ENCODE measurements at places on chromosomes 1 and 21.

DNA sequence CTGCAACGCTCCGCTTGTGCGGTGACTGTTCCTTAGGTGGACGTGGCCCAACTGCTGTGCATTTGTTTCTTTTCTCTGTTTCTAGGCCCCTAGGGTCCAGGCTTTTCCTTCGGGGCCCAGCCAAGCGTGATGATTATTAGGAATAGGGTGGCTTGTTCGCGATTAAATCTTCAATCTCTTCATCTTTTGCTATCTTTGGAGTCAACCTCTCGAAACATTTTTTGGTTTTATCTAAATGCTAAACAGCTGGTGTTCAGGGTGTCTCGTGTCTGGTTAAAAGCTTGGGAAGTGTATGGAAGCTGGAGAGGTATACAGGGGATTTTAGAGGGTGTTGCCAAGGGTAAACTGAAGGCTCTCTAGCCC, 844 bp upstream of the PLD5 start:
- DNase-seq = no peak

GRCh38 chr1:246724731-246725095, 504 bp downstream of the SCCPDH start:
- DNase-seq = peak; percentile 43

DNA sequence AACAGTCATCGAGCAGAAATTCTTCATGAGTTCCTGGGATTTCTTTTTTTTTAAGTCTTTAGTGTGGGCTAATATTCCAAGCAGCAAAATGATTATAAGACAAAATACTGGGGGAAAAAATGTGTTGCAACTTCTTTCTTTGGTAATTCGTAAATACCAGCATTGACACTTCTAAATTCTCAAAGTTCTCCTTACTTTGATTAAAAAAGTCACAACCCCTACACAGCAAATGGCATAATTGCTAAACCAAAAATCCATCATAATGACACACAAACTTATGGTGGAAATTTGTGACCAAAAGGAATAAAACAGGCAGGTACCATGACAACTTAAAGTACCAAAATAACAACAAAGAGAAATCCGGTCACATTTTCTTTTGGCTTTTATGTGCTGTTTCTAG, 585.2 kb upstream of the PKN2 start:
- no peak for DNase-seq

GRCh38 chr21:38761531-38761930, 44.2 kb upstream of the ETS2 start:
- no peak for DNase-seq

DNA sequence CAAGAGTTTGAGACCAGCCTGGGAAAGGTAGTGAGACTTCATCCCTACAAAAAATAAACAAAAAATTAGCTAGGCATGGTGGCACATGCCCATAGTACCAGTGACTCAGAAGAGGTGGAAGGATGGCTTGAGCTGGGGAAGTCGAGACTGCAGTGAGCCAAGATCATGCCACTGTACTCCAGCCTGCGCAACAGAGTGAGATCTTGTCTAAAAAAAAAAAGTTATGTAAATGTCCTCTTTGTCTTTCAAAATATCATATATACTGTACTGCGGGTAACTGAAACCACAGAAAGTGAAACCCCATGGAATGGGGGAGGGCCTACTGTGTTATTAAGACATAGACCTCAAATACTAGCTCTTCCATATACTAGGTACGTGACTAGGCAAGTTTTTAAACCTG, 20.8 kb downstream of the ACADM start:
- no peak for DNase-seq

GRCh38 chr21:45336870-45337269, 49.2 kb upstream of the POFUT2 start:
- DNase-seq = no peak

DNA sequence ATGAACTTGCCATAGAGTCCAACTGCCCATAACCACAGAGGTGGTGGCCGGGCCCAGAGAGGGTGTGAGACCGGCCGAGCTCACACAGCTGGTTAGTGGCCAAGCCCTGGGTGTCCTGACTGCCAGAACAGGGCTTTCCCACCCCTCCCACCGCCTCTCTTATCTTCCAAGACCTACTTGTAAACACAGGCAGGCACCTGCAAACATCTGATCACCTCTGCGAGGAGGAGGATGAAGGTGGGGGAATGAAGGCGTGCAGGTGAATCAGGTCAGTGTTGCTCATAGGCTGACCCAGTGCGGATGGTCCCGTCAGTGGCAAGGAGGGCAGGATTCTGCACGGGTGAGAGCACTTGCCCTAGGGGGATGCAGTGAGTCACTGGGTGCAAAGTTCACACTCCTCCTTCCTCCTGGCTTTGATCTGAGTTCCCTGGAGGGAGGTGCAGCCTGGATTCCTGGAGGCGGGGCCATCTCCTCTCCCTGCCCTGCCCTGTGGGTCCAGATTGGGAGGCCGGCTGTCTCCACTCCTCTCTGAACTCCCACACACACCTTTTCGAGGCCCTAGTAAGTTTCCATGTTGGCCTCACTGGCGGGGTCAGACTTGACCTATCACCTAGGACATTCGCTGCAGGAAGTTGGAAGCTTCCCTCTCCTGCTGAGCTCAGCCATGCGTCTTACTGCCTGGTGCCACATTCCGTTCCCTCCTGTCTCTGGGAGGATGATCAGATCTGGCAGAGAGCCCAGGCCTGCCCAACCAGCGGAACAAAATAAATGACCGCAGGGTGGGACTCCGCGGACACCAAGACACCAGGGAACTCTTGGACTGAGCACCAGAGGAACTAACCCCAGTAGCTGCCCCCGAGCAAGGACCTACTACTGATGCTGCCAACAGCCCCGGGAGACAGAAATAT, 7.3 kb downstream of the UQCRHL start:
- peak; percentile 99 for DNase-seq

Data from SW480 (cell line).